ENCODE measurements at places on chromosomes 11 and 22.
A peak's percentile ranks its signal among the peaks of the same experiment; 100 is the strongest.

DNA sequence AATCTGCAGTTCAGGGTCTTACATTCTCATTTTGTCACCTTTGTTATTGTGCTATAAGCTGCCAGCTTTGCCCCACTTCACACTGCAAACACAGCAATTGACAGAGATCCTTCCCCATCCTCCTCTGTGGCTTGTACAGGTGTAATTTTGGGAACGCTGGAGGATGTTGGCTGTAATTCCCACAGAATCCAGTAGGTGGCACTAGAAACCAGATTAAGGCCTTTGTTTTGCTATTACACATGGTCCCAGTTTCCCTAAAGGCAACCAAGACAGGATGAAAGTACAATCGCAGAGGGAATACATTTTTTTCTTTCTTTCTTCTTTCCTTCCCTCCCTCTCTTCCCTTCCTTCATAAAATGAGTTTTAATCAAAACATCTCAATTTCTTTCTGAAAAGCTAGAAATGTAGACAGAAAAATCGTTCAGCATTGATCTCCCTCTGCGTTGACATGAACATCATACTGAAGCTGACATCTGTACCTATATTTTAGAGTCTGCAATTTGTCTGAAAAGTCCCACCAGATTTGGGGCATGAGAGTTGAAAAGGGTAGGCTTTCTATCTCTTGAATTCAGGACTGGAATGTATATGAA is 21.3 kb upstream of the NELL1 start:
- DNase-seq = no peak

- DNase-seq = no peak
Measured at GRCh38 chr11:12073886-12074285, 36.5 kb upstream of the MICAL2 start.

DNA sequence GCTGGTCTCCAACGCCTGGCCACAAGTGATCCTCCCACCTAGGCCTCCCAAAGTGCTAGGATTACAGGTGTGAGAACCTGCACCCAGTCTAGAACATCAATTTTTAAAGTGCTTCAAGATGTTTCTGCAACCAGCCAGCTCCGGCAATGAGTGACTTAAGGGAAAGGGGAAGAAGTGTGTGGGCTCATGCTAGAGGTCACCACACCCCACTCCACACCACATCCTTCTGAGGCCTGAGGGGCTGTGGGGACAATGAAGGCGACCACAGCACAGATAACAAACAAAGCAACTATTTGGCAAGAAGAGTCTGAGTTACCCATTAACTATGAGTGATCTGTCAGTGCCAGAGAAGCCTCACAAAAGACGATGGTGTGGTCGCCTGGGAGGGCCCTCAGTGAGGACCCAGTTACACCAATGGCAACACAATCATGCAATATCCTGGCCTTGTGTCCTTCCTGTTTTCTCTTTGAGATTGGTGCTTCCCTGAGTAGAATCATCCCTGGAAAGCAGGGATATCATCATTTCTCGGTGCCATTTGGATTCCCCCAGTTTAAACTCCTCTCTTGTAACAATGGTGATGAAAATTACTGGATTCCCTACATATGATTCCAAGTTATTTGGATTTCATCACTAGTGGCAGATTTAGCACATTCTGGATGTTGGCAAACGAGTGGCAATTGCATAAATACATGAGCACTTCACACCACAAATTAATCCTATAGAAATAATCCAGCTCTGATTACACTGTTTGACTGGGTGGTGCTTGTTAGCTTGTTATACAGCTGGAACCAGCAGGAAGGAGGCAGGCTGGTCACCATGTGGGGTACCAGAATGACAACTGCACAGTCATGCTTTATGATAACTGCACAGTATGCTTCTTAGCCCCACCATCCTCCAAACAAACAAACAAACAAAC is 18.4 kb downstream of the ABTB2 start:
- no peak for DNase-seq

DNA sequence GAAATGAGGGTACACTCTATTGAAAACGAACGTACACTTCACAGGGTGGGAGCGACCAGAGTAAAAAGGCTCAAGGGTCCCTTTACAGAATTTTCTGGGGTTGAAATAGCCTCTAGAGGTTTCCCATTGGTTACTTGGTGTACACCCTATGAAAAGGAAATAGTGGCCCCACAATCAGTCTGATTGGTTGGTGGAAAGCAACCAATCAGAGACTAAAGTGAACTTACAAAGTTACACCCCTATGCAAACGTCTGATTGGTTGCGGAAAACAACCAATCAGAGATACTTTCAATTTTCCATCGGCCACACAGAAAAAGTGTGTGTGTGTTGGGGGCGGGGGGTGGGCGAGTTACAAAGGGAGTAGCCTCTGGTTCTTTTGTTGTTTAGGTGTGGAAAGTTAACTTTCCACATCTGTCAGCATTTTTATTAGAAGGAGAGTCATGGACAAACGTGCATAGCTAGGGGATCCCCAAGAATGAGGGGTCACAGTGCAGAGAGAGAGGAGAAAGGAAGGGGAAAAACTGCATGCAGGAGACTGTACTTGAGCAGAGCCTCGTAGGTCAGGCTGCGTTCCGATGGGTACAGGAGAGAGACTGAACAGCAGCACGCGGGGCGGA is 1152.1 kb downstream of the TBC1D22A start:
- no peak for DNase-seq

- peak; percentile 43 for DNase-seq
Measured at GRCh38 chr22:49966041-49966773, 5.6 kb downstream of the PIM3 start.

DNA sequence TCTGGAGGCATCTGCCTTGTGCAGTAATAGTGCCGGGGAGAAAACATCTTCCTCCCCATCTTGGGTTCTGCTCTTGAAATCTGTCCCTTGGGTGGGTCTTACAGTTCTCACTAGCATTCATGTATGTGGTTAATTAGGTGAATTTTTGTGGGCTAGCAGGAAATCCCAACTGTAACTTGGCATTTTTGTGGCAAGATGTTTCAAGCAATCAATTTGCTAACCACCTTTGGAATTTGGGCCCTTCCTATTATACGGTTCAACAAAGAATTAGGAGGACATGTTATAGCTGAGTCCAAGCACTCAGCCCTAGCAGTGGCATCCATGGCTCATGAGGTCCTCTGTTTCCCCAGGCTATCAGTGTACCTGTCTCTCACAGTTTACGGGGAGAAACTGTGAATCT is 89.1 kb upstream of the MTNR1B start:
- no peak for DNase-seq

DNA sequence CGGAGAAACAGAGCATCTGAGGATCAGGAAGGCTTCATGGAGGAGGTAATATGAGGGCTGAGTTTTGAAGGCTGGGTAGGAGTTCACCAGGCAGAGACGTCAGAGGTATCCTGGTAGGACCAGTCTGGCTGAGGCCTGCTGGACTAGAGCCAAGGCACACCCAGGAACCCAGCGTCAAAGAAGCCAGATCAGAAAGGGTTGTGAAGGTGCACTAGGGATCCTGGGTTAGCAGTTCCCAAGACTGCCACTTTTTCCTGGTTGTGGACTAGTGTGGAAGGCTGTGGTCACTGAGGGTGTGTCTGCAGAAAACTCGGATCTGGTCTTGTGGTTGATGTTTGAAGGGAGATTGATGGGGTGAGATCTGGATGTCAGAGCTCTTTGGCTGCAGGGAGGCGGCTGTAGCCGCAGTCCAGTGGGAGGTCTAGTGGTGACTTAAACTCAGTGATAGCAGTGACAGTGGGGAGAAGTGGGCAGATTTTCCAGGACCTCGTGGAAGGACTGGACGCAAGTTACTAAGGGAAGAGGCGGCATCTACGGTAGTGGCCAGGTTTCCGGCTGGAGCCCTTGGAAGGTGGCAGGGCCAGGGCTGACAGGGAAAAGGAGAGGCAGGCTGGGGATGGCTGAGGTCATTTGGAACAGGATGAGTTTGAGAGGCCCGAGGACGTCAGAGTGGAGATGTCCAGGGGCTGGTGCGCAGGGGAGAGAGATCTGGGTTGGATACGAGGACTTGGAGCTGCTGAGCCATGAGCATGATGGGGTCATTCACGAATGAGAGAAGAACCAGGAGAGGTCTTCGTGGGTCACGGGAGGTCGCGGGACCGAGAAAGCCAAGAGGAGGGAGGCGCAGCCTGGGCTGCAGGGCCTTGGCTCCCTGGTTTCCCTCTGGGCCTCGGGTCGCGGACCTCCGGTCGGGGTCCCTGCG is 10.9 kb downstream of the RELA start:
- peak; percentile 74 for DNase-seq

- no peak for DNase-seq
Measured at GRCh38 chr11:116107229-116107628, 603.0 kb upstream of the CADM1 start.

DNA sequence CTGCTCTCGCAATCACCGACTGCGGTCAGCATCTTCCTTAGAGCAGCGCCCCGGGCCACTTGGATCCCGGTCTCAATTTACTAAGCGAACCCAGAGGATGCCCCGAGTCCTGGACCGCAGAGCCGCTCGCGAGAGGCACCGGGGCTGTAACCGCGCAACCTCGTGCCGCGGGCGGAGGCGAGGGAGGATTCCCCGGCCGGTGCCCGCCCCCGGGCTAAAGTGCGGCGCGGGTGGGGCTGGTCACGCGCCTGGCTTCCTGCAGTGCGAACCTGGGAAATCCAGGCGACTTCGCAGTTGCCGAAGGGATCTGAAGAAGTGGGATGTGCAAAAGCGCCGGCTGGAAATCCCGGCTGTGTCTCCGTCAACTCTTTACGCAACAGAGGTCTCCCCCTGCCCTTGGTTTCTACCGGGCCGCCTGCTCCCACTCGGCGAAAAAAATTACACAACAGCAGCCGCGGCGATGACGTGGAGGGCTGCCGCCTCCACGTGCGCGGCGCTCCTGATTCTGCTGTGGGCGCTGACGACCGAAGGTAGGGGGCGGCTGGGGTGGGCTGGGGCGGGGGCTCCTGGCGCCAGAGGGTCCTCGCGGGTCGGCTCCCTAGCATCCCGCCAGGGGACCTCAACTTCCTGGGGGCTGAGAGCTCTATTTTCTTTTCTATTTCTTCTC is at the start of gene NCR3LG1:
TSS of gene NCR3LG1 (plus strand) at position 291 of the 667 bp plus-strand sequence. CDS start at position 461, 170 bp downstream.
- peak; percentile 54 for DNase-seq

- DNase-seq = no peak
Measured at GRCh38 chr11:2701230-2701629, 1.4 kb upstream of the KCNQ1OT1 start.

DNA sequence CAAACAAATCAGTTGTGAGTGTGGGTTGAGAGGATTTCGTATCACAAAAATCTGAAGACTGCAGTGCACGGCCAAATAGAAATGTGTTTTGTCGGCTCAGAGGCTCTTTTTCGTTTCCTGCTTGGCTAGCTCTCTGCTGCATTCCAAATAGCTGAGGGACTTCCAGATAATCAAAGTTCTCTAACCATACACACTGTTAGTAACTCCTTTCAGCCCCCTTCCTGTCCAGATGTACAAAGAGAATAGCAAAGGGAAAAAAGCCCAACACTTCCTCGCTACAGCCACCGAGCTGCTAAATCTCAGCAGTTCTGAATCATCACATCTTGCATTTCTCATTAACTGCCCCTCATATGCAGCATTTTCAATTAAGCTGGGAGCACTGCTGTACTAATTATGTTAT is 203.1 kb downstream of the TENM4 start:
- DNase-seq = peak; percentile 65

GRCh38 chr22:23580576-23581259 is 628 bp upstream of the IGLL1 start:
- DNase-seq = no peak

DNA sequence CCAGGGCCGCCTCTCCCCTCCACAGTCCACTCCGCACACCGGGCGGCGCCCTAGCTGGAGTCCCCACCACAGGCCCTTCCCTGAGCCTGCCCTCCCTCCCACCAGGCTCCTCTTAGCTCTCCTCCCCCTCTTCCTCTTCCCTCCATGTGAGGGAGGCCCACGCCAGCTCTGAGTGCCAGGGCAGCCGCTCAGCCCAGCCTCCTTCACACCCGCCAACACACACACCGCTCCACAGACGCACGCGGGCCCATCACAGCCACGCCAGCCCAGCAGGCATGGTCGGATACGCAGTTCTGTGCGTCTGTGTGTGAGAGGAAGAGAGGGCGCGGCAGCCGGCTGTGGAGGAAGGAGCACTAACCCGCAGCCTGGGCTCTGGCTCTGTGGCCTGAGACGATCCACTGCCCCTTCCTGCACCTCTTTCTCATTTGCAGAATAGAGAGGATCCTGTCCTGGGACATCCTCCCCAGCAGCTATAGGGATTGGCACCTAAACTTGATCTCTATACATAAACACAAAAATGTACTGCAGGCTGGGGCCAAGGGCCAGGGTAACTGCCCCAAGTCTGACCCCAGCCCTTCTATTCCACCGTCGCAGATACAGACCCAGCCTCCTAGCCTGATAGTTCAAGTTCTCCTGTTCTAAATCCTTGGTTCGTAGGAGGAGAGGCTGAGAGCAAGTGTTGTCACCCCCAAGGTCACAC is 3.5 kb downstream of the CHRM4 start:
- no peak for DNase-seq

- peak; percentile 27 for DNase-seq
Measured at GRCh38 chr11:84333221-84333620, 1047.1 kb upstream of the CCDC90B start.

DNA sequence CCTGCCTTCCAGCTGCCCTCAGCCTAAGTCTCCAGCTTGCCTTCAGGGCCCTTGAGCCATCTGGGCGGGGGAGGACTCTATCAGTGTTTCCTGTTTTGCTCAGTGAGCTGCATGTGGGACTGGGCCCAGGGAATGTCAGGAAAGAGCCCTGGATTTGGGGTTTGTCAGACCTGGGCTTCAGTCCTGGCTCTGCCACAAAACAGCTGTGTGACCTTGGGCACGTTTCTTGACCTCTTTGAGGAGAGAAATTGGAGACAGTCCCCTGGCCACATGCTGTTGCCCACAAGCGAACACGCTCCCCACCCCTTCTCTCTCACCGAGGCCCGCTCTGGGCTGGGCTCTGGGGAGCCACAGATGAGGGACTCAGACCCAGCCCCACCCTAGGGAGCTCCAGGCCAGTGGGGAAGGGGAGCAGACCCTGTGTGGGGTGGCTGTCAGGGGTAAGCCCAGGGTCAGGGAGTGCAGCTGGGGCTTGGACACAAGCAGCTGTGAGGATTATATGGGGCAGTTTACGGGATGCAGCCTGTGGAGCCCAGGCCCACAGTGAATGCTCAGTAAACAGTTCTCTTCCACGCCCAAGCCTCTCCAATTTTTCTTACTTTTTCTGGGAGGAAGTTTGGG is 12.3 kb downstream of the MYO7A start:
- DNase-seq = no peak

DNA sequence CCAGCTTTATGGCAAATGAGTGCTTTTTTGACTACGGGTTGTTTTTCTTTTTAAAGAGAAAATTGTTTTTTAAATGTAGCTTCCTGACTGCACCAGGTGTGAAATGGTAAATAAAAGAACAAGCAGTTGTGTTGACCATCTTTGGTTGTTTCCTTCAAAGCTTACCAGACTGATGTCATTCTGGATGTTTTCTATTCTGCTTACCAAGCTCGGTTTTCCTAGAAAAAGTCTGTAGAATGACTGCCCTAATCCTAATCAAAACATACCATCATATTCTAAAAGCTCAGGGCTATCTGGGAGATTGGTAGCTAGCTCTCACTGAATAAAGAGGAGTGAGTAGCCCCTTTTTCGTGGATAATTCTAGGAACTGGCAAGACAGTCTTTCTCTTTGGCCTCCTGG is 77.7 kb downstream of the GAB2 start:
- DNase-seq = no peak

- DNase-seq = no peak
Measured at GRCh38 chr11:34619062-34619516, 1.8 kb upstream of the EHF start.

GRCh38 chr11:16936643-16937042 is 77.6 kb downstream of the PLEKHA7 start:
- no peak for DNase-seq
